Testis (tissue), 5 donors: ENCODE measurements at places on chromosomes 2 and 18. TPM values are rescaled to one million over a fixed set of nuclear protein-coding genes. Genes with fewer than 3 reads are reported as not detected.
A peak's percentile ranks its signal among the peaks of the same experiment; 100 is the strongest.

GRCh38 chr2:102130647-102130991, 11.9 kb upstream of the IL1R1 start:
- no peaks in the 10 kb centered on the region for H3K36me3 ChIP-seq
- no peak overlapping the region for H3K27ac ChIP-seq
- DNase-seq: no peak
- H3K27me3 ChIP-seq: no peaks in the 10 kb centered on the region
- H3K4me1 ChIP-seq: no peaks in the 10 kb centered on the region

DNA sequence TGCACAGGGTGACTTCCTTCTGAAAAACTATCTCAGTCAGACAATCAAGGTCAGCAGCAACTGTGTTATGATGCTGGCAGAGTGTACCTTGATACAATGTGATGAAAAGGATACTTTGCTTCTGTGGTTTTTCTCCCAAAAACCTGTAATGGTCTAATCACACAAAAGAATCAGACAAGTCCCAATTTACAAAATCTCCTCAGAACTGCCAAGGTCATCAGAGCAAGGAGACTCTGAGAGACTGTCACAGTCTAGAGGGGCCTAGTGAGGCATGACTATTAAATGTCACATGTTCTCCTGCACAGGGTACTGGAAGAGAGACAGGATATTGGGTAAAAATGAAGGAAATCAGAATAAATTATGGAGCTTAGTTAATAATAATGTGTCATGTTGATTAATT, 185.4 kb downstream of the ST6GAL2 start:
- H3K27me3 ChIP-seq: no peaks in the 10 kb centered on the region
- H3K4me3 ChIP-seq: no peak overlapping the region
- peaks cover 6% of the 10 kb centered on the region for H3K4me1 ChIP-seq
- no peaks in the 10 kb centered on the region for H3K36me3 ChIP-seq
- no peak overlapping the region for H3K27ac ChIP-seq

GRCh38 chr2:30351949-30352348, 95.1 kb upstream of the LCLAT1 start:
- no peaks in the 10 kb centered on the region for H3K4me1 ChIP-seq
- H3K36me3 ChIP-seq: no peaks in the 10 kb centered on the region
- no peak overlapping the region for H3K27ac ChIP-seq
- DNase-seq: no peak

- no peak overlapping the region for H3K4me3 ChIP-seq
- H3K27ac ChIP-seq: no peak overlapping the region
- no peak for DNase-seq
- no peaks in the 10 kb centered on the region for H3K4me1 ChIP-seq
- no peaks in the 10 kb centered on the region for H3K27me3 ChIP-seq
Observed at GRCh38 chr2:144133936-144134665, 385.8 kb downstream of the ZEB2 start.

- no peak overlapping the region for H3K27ac ChIP-seq
- no peak overlapping the region for H3K4me3 ChIP-seq
- DNase-seq: no peak
- H3K36me3 ChIP-seq: no peaks in the 10 kb centered on the region
- no peaks in the 10 kb centered on the region for H3K27me3 ChIP-seq
- no peaks in the 10 kb centered on the region for H3K4me1 ChIP-seq
Observed at GRCh38 chr2:206958261-206958660, 18.9 kb downstream of the CPO start.

DNA sequence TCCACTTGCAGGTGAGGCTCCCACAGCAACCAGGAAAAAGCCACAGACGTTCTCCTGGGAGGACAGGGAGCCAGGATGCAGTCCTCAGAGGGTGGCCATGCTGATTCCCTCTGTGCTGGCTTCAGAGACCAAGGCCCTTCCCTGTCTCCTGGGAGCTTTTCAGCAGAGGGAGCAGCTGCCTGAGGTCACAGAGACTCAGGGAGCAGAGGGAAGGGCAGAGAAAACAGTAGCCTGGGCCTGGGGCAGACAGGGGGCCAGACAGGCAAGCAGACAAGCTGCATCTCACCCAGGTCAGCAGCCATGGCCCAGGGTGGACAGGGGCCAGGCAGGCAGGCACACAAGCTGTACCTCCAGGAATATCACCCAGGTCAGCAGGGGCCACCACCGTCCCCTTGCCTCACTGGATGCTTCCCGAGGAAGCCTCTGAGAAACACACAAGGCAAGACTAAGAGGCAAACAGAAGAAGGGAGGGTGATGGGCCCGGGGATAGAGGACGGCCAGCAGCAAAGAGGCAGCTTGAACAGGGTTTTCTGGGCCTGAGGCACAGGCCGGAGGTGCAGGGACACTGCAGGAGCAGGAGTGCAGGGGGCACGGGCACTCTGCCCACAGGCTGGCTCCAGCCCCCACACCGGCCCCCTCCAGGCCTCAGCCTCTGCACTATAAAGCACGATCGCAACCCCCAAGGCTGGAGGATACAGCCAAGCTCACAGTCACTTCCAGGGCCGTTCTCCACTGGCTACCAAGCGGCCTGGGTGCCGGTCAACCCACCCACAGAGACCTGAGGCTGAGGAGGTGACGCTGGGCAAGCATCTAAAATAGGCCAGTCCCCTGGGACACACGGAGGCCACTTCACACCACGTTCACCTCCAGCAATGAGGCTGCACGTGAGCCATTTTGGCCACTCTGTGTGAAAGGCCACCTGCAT, 6.1 kb downstream of the SLC66A2 start:
- no peak overlapping the region for H3K27ac ChIP-seq
- DNase-seq: peak; percentile 12
- peaks cover 56% of the 10 kb centered on the region for H3K4me1 ChIP-seq
- H3K36me3 ChIP-seq: no peaks in the 10 kb centered on the region
- no peak overlapping the region for H3K4me3 ChIP-seq

- H3K36me3 ChIP-seq: no peaks in the 10 kb centered on the region
- no peak for DNase-seq
- no peak overlapping the region for H3K27ac ChIP-seq
- H3K4me1 ChIP-seq: no peaks in the 10 kb centered on the region
- no peaks in the 10 kb centered on the region for H3K27me3 ChIP-seq
- H3K4me3 ChIP-seq: no peak overlapping the region
Observed at GRCh38 chr2:32915694-32916093, 31.1 kb upstream of the LTBP1 start.

GRCh38 chr18:23485386-23485785, 17.9 kb upstream of the RMC1 start:
- no peak for DNase-seq
- H3K4me1 ChIP-seq: no peaks in the 10 kb centered on the region
- no peak overlapping the region for H3K27ac ChIP-seq
- H3K4me3 ChIP-seq: no peak overlapping the region

DNA sequence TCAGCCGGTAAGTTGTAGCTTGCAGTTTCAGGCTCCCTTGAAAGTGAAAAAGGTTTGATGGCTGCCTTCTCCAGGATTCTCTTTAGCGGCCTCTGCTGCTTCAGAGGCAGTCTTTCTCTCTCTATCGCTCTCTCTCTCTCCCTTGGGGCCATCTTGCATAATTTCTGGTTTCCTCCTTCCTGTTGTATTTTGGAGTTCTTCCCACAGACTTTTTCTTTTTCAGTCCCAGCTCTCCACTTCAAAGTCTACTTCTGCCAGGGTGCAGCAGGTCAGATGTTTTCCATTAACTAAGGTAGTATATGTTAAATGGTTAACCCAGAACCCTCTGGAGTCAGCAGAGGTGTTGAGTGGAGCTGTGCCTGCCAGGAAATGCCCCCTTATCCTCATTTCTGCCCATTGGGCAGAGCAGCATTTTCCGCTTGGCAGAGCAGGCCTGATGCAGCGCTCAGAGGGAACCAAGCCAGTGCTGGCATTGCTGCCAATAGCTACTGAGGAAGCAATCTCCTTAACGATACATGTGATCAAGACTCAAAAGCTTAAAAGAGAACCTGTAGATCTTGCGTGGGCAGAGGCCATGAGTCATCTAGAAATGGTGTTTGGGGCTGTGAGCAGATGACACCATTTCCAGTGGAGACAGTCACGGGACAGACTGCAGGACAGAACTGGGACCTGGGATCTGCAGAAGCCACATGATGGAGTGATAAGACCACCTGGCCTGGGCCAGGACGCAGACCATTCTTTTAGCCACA, 20.8 kb downstream of the DBI start:
- H3K4me3 ChIP-seq: no peak overlapping the region
- peak; percentile 42 for DNase-seq
- no peaks in the 10 kb centered on the region for H3K36me3 ChIP-seq
- peaks cover 14% of the 10 kb centered on the region for H3K4me1 ChIP-seq
- H3K27ac ChIP-seq: no peak overlapping the region

DNA sequence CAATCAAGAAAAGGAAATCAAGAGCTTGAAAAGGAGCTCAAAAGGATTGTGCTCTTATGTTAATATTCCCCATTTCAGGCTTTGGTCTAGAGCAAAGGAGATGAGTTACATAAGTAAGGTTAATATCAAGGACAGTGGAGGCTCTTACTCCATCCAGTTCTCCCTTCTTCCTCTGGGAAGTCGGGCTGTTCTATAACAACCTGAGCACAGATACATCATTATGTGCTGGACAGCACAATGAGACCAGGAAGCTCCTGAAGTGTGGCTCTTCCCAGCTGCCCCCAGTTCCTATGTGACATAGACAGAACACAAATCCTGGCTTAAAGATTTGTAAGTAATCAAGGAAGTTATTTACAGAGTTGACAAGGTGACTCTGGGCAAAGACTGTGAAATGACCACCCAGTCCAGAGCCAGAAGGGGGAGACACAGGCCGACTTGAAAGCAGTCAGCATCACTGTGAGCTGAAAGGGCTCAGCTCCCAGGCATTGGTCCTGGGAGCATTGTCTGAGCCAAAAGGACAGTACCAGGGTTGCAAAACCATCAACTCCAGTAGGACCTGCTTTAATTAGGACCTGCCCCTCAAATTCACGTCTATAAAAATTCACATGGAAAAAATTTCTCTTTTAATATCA, 917.6 kb upstream of the ACVR2A start:
- H3K27ac ChIP-seq: no peak overlapping the region
- no peaks in the 10 kb centered on the region for H3K27me3 ChIP-seq
- H3K36me3 ChIP-seq: no peaks in the 10 kb centered on the region
- no peak overlapping the region for H3K4me3 ChIP-seq

DNA sequence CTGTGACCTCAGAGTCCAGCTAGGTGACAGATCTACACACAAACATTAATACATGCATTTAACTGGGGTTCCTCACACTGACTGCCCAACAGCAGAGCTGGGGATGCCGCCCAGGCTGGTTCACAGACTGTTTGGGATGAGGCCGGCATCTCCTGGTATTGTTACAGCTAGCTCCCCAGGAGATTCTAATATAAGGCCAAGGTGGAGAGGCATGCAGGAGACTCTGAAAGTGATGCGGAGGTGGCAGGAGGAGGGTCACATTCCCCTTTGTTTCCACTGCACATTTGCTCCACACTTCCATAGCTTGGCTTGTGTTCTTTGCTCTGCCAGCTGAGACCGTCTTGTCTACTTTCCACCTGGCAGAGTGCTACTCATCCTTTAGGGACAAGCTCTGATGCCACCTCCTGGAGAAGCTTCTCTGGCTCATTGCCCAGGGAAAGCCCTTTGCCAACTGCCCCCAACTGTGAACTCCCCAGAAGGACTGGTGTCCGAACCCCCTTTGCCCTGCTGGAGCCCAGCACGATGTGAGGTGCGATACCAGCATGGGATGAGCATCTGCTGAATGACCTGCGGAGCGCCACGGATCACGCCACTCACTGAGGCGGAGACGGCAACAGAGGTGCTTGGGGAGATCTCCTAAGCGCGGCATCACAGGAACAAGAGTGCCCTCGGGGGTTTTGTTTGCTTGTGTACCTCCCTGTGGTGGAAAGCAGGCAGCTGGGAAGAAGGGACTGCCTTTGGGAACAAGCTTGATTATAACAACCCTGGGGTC, 88.8 kb downstream of the UXS1 start:
- no peak overlapping the region for H3K27ac ChIP-seq
- H3K36me3 ChIP-seq: no peaks in the 10 kb centered on the region
- H3K27me3 ChIP-seq: no peaks in the 10 kb centered on the region
- no peak overlapping the region for H3K4me3 ChIP-seq
- H3K4me1 ChIP-seq: peaks cover 5% of the 10 kb centered on the region

- no peaks in the 10 kb centered on the region for H3K36me3 ChIP-seq
- H3K27me3 ChIP-seq: no peaks in the 10 kb centered on the region
- no peak overlapping the region for H3K27ac ChIP-seq
- no peaks in the 10 kb centered on the region for H3K4me1 ChIP-seq
- no peak overlapping the region for H3K4me3 ChIP-seq
Observed at GRCh38 chr18:72086421-72086820, 457.7 kb downstream of the CBLN2 start.

DNA sequence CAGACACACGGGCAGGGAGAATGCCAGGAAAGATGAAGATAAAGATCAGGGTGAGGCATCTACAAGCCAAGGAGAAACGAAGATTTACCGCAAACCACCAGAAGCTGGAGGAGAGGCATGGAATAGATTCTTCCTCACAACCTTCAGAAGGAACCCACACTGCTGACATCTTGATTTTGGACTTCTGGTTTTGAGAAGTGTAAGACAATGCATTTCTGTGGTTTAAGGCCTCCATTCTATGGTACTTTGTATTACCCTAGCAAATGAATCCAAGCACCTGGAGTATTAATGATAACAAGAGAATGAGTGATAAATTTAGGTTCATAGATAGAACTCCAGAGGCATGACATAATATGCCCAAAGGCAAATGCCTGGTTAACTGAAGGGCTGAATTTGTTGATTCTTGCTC, 11.8 kb upstream of the FN1 start:
- H3K4me3 ChIP-seq: no peak overlapping the region
- no peaks in the 10 kb centered on the region for H3K4me1 ChIP-seq
- no peaks in the 10 kb centered on the region for H3K36me3 ChIP-seq
- no peak overlapping the region for H3K27ac ChIP-seq

- H3K4me3 ChIP-seq: no peak overlapping the region
- no peaks in the 10 kb centered on the region for H3K36me3 ChIP-seq
- no peak overlapping the region for H3K27ac ChIP-seq
- H3K27me3 ChIP-seq: no peaks in the 10 kb centered on the region
Observed at GRCh38 chr2:9668687-9669345, 38.0 kb upstream of the YWHAQ start.

GRCh38 chr2:144372410-144373080, 147.4 kb downstream of the ZEB2 start:
- H3K36me3 ChIP-seq: no peaks in the 10 kb centered on the region
- H3K27ac ChIP-seq: peak overlapping the region; percentile 69
- H3K4me1 ChIP-seq: peaks cover 17% of the 10 kb centered on the region
- DNase-seq: peak; percentile 62
- H3K4me3 ChIP-seq: no peak overlapping the region

Gene PLEKHH2
- 80.2 TPM for total RNA-seq

Gene SGO2
- total RNA-seq: 25.1 TPM

Gene PARD3B
- total RNA-seq: 36.8 TPM

Gene MZT2B
- 132 TPM for total RNA-seq

Gene ERFE
- total RNA-seq: 9.5 TPM

Gene FAM124B
- 0.39 TPM for total RNA-seq

Gene INHBB
- 123 TPM for total RNA-seq
